ENCODE measurements at places on chromosomes 7 and 10.

DNA sequence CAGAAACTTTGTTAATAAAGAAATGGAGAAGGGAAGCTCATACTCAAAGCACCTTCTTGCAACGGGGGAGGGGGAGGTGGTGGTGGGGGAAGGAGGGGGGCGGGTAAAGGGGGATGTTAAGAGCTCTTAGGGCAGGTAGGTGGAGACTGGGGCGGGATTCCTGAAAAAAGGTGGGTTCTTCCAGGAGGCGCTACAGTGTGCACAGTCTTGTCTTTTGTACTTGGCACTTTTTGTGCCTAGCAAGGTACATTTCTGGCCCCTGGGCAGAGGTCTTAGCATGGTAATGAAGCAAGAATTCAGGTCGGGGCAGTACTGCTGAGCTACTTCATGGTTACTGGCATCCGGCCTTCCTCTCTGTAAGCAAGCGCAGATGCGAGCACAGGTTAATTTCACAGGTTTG, 15.2 kb upstream of the LAMB4 start:
- DNase-seq = no peak

DNA sequence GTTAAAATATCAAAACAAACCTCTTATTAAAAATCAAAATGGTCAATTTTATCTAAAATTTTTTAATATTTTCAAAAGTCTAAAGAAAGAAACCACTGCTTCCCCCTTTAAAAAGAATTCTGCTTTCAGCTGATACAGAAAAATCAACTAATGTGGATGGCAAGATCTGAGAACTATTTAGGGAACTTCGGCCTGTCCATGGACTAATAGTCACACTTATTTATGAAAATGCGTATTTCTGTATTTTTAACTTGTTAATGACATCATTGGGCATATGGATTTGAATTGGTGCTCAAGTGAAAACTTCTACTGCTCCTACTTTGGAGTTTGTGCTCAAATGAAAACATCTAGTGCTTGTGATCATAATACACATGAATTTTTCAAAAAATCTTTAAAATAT, 31.9 kb downstream of the RNLS start:
- DNase-seq = no peak

- no peak for DNase-seq
These were observed 4.0 kb upstream of the ADIRF start for GRCh38 chr10:86964061-86964846.

DNA sequence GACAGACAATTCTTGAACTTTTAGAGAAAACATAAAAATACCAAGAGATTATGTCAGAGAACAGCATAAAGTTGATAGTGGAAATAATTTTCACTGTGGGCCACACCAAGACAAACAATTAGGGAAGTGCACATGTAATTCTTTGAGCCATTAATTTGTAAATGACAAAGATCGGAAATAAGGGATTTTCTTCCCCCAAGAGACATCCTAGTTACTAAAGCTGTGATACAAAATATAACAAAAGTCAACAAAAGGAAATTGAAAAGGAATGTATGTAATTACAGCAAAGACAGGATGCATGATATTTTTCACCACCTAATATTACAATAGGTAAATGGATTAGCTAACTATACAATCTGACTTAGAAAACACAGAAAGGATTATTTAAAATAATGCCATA, 12.4 kb upstream of the LRRC72 start:
- no peak for DNase-seq

DNA sequence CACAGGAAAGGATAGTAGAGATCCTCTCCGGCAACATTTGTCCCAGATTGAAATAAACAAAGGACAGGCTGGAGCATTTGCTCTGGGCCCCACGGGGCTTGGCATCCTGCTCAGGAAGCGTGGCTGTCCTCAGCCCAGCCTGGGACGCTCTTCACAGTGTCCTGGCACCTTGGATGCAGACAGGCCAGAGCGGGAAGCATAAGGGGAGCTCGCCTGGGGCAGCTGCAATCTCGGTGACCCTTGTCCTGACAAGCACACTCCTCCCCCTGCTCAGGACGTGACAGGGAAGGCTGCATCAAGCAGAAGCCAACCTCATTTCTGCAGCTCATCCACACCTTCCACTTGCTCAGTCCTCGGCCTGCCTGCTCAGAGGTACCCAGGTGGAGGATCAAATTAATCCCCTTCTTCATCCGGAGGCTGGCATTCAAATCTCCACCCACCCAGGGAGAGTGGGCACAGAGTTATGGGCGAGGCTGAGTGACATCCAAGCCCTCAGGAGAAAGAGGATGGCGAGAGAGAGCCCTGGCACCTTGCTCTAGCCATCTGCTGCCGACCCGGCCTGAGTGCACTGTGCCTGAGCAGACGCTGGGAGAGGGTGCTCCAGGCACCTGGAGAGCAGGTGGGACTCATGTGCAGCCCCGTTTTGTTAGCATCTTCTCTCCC, 47.6 kb downstream of the ABRAXAS2 start:
- no peak for DNase-seq

DNA sequence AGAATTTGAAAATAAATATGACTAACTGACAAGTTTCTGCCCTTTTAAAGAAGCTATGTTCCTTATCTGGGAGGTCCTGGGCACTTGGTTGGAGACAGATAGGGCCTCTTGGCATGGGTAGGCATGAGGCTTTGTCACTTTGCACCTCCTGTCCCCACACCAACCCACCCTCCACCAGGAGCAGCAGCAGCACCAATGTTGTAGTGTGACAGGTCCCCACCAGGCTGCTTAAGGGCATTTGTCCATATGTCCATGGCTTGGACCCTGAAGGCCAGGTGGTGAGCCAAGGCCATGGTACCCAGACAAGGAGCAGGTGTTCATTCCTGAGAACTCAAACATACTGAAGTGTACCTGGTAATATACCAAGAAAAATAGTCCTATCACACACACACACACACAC, 629.1 kb downstream of the ACTR3B start:
- no peak for DNase-seq

- DNase-seq = peak; percentile 16
These were observed 784 bp upstream of the SERPINE1 start for GRCh38 chr7:101125989-101126650.

DNA sequence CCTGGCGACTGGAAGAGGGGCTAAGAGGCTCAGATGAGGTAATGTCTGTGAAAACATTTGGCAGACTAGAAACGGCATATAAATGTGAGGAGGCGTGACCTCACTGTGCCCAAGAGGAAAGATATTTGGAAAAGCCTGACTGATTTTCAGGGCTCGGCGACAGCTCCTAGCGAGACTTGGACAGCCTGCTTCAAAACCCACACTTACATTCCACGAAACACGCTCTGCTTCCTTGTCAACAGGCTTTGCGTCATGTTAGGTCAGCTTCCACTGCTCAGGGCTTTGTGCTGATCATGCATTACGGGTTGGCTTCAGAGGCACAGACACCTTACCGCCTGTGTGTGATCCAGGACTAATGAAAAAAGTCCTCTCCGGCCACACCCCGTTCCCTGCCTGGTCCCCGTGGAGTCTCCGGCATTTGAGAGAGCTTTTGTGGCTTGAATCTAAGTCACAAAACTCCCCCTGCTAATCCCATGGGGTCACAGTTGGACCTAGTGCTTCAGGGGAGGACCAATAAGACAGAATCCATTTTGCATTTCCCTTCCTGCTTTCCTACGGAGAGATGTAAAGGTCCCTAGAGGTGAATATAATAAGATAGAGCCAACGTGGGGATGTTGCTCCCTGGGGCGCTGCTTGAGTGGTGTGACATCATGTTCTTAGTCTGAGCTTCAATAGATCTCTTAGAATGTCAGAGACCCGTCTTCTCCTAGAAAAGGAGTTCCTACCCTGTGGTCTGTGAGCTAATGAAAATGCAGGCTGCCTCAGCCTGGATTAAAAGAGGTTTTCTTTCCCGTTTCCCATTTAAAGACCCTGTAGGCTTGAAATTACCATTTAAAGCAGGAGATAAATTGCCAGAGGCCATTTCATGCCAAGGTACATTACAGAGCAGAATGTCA, 25.5 kb downstream of the FGFBP3 start:
- DNase-seq = no peak

DNA sequence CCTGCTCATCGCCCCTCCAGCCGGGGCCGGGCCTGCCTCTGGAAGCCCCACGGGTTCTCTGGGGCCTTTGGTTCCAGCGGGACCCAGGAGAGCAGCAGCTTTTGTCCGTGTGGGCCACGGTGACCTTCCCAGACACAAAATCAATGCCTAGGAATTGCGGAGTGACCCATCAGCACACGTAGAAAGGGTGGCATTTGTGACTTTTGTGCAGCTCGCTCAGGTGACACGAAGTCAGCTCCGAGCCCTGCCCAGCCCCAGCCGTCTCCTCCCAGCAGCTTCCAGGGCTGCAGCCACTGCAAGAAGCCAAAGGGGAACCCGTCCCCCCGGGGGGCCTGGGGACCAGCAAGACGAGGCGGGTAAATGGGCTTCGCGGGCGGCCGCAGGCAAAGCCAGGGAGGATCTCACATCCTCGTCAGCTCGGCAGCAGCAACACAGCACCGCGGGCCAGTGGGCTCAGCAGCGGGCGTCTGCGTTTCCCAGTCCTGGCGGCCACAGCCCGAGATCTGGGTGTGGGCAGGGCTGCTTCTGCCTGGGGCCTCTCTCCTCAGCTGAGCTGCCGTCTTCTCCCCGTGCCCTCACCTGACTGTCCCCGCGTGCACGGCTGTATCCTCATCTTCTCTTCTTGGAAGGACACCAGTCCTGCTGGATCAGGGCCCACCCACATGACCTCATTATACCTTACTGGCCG, 88.5 kb downstream of the PAXIP1 start:
- no peak for DNase-seq

GRCh38 chr7:7972922-7973594, 4.5 kb downstream of the GLCCI1 start:
- peak; percentile 34 for DNase-seq

GRCh38 chr10:5456563-5456962, 42.8 kb downstream of the CALML5 start:
- DNase-seq = no peak

- no peak for DNase-seq
These were observed 80.7 kb upstream of the EMX2 start for GRCh38 chr10:117461766-117462423.

- DNase-seq = no peak
These were observed 3.0 kb downstream of the H2BK1 start for GRCh38 chr7:151207315-151207714.

DNA sequence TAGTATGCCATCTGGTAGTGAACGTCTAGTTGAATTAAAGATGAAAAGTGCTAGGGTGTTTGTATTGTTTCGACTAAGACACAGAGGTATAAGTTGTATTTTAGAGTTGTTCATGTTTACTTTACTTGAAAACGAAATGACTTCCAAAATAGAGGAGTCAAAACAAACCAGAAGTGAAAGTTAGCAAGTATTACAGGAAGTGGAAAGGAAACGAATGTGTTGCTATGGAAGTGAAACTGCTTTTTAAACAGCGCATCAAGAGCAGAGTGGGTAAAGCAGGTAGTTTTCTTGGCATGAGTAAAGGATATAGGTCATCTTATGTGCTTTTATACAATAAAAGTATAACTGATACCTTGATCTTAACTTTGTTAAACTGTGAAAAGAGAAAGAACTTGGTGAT, 20.0 kb upstream of the GALNTL5 start:
- DNase-seq = peak; percentile 45

GRCh38 chr10:978826-979421, 9.3 kb upstream of the GTPBP4 start:
- DNase-seq = no peak

GRCh38 chr10:89683883-89684282, 17.5 kb upstream of the KIF20B start:
- DNase-seq = no peak

GRCh38 chr10:113569576-113569975, 16.7 kb downstream of the HABP2 start:
- no peak for DNase-seq

DNA sequence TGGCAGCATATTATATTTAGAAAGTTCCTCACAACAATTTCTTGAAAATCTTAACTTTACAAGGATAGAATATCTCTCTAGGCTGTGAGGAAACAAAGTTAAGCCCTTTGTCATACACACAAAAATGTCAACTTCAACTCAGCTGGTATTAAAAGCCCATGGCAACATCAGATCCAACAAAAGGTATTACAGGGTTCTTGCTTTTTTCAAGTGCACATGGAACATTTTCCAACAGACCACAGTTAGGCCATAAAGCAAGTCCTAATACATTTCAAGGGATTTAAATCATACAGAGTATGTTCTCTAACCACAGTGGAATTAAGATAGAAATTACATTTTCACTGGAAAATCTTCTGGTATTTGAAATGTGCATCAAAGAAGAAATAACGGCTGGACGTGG, 71.9 kb upstream of the OIT3 start:
- DNase-seq = no peak

- peak; percentile 69 for DNase-seq
These were observed 113.7 kb downstream of the BRAF start for GRCh38 chr7:140810830-140811556.

DNA sequence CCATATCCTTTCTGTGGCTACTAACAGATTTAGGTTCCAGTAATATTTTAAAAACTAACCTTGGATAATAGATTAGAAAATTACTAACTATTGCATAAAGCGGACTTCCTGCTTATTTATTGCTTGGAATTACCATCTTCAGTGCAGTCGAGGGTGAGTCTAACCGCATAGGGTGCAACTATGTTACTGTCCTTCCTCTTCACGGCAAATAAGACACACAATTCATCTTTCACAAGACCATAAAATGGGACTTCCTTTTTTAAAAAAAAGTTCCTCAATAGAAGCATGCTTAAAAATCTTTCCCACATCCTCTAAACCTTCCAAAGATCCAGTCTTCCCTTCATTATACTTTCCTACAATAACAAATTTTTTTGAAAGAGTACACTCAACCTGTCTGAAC, 2.1 kb downstream of the SLC25A40 start:
- DNase-seq = peak; percentile 42

DNA sequence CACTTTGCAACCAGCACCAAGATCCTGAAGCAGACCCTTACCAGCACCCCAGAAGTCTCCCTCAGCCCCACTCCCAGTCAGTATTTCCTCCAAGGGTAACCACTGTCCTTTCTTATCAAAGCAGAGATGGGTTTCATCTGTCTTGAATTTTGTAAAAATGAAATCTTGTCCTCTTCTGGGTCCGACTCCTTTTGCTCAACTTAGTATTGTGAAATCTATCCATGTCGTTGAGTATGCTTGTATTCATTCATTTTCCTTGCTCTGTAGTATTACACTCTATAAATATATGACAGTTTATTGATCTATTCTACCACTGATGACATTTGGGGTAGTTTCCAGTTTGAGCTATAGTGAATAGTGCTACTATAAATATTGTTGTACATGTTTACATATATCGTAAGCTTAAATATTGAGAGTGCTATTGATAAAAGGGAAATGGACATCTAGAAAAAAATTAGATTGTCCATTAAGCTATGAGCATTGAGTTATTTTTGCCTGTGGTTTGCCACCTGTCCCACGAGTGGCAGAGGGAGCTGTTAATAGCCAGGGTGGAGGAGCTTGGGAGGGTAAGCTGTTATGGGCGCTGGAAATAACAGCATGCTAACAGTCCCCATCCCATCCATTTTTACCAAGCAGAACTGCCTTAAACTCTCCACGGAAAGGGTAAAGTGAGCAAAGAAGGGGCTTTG, 36.5 kb downstream of the AIFM2 start:
- no peak for DNase-seq

- DNase-seq = no peak
These were observed 3.9 kb downstream of the PTPRZ1 start for GRCh38 chr7:121876656-121877500.

GRCh38 chr10:34290412-34291081, 524.5 kb downstream of the PARD3 start:
- DNase-seq = no peak

All from OCI-LY7 (cell line).